GM20000 (cell line): ENCODE measurements at places on chromosomes 4 and X.

GRCh38 chr4:90012918-90013317, 114.3 kb upstream of the CCSER1 start:
- DNase-seq = no peak

GRCh38 chrX:22526339-22526738, 253.6 kb downstream of the CBLL2 start:
- peak; percentile 32 for DNase-seq

DNA sequence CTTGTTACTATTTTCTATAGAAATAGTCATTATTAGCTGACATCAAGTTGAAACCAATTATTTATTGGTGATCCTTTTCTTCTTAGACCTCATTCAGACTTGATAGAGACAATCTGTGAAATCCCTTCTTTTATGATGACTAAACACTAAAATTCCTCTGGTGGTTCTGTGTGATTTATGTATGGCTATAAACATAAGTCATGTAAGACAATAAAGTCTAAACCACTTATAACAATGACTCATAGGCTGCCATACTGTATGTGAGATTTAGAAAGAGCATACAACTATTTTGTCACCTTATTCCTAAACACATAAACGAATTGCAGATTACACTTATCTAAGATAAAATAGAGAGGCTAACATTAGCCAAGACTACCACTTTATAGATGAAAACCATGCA, 101.1 kb upstream of the PRR32 start:
- DNase-seq = no peak

DNA sequence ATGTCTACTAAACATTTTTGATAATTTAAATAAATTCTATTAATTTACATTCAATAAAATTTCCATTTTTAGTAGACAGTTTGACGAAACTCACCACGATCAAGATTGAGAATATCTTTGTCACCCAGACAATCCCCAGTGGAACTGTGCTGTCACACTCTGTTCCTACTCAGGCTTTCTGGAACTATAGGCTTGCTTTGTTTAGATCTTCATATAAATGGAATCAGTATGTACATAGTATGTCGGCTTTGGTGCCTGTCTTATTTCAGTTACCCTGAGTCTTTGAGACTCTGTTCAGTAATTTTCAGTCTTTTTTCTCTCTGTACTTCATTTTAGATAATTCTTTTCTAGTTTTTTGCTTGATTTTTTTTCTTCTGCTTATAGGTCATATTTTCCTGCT, 163.5 kb upstream of the EMCN start:
- DNase-seq = no peak

DNA sequence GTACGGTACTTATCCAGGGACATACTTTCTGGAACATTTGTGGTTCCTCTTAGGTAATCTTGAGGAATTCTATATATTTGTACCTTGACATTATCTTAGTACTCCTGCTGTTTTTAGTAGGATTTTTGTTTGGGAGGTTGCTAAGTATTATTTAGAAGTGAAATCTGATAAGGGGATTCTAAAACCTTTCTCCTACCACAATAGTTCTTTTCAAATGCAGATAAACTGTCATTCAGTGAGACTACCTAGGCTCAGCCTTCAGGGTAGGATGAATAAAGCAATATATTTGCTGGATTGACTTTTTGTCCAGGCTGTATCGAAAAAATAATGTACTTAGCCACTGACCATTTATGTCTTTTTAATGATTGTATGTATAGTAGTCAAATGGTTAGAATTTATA, 25.4 kb downstream of the DIAPH2 start:
- DNase-seq = no peak

GRCh38 chr4:87032884-87033533, 98.2 kb downstream of the AFF1 start:
- DNase-seq = no peak

DNA sequence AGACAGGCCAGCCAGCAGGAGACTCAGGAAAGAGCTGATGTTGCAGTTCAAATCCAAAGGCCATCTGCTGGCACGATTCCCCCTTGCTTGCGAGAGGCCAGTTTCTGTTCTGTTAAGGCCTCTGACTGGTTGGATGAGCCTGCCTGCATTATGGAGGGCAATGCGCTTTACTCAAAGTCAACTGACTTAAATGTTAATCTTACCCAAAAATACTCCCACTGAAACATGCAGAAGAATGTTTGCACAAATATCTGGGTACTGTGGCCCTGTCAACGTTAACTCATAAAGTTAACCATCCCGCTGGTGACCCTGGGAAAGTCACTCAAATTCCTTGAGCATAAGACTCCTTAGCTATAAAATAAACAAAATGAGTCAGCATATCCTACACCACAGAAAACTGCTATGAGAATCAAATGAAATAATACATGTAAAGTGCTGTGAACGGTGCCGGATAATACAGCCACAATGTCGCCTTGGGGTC, 326.4 kb downstream of the EVC2 start:
- no peak for DNase-seq

- no peak for DNase-seq
Measured at GRCh38 chr4:38683276-38683675, 19.3 kb downstream of the KLF3 start.
